ENCODE measurements at places on chromosomes 2 and 18.

- no peak for DNase-seq
These were observed 13.5 kb upstream of the GALNT13 start for GRCh38 chr2:153858250-153858649.

DNA sequence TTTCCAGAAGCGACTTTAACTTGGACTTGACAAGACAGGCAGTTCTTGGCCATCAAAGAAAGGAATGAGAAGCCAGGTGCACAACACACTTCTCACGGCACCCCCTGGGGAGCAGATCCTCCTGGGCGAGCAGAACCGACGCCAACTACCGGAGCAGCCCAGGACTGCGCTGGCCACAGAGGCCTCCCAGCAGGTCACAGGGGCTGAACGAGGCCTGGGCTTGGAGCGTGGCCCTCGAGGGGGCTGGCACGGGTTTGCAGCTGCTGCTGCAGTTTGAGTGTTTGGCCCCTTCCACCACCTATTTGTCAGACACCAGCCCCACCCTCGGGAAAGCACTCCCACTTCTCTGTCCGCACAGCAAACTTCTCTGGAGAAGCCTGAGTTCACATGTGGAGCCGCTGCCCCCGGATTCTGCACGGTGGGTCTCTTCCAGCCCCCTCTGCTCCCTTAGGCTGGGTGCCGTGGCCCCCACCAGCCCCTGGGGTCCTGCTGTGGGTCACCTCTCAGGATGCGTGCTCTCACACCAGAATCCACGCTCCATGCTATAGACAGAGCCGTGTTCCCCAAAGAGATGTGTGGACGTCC, 306.7 kb upstream of the SALL3 start:
- DNase-seq = no peak

DNA sequence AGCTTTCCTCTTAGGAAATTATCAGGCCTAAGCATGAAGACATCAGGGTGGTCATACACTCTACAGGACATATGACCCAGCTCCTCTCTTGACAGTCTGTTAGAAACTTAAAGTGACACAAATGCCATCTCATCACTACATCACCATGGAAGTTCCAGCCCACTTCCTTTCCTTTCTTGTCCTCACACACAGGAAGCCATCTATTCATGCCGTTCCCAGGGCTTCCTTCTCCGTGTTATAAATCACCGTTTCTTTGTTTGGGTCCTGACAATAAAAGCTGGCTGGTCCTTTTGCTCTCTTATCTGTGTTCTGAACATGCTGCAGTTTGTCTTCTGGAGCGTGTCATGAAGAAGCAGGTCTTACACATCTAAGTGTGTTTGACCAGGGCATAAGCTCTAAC, 692.1 kb upstream of the CELF4 start:
- no peak for DNase-seq

GRCh38 chr2:84817239-84817655, 63.6 kb downstream of the TRABD2A start:
- no peak for DNase-seq

- no peak for DNase-seq
These were observed 288.5 kb downstream of the AGPS start for GRCh38 chr2:177680866-177681712.

DNA sequence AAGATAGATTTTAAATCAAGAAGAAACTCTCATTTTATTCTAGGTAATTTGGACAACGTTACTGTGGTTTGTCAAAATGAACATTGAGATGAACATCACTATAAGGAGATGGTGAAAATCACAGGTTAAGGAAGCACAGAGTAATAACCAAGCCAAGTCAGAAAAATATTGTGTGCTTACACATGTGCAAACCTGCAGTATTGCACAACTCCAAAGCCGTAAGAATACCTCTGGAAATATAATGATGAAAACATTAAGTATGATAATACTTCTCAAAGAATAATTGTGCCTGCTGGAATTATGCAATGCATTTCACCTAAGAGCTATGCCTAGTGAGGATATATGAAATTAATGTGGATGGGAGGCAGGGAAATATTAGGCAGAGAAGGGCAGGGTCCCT, 21.1 kb upstream of the GALNT5 start:
- no peak for DNase-seq

GRCh38 chr2:85179541-85179940, 46.3 kb downstream of the TCF7L1 start:
- DNase-seq = no peak

- DNase-seq = no peak
These were observed 297.4 kb upstream of the GCFC2 start for GRCh38 chr2:76008001-76008702.

DNA sequence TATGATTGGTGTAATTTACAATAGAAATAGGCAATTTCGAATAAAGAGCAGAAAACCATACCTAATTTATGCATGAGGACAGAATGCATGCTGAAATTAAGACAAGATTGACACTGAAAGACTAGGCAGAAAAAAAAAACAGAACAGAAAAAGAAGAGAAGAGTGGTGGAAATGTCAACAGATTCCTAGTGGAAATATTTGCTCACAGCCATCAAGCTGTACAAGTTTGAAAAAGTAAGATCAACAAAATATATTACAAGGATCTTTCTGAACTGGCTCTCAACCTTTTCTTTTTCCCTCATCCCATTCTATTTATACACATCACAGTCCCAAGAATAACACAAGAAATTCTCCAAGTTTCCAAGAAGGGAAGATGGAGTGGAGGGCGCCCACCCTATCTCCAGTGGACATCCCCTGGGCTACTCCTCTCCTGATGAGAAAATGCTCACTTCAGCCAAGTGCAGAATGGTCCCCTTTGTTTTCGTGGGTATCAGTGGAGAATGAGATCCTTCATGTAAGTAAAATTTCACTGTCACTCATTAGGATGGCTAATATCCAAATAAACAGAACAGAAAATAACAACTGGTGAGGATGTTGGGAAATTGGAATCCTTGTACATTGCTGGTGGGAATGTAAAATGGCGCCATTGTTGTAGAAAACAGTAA, 51.0 kb upstream of the ZNF532 start:
- DNase-seq = no peak

DNA sequence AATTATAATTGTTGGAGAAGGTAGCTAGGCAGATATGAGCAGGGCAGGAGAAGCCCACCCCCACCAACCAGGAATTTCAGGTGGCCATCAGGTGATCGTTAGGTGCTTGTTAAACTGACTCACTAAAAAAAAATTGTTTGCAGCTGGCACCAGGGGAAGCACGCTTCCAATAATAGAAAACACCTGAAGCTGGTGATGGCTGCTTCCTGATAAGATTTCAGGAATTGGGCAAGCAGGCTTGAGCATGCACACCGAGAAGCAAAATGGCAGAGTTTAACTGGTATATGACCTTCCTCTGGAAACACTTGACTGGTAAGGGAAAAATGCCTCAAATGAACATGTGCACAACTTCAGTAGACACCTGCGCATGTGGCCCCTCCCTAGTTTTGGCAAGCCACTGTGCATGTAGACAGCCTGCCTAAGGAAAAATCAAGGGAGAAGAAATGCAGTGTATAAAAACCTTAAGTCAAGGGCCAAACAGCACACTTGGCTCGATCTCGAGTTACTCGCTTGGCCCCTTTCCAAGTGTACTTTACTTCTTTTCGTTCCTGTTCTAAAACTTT, 292.8 kb downstream of the CCDC85A start:
- DNase-seq = no peak

- no peak for DNase-seq
These were observed 144.1 kb downstream of the NDUFA10 start for GRCh38 chr2:239881031-239881471.

DNA sequence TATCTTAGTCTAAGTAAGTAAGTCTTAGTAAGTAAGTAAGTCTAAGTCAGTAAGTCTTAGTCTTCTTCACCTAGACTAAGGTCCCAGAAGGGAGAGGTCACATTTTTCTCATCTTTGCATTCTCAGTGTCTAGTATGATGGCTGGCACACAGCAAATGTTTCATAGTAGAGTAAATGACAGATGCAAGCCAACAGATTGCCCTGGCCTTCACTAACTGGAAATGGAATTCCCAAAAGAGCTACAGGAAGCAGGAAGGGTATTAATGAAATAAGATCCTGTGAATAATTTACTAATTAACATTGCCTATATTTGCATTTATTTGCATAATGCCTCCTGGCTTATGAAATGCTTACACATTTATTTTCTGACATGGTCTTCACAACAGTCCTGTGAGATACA, 221.6 kb downstream of the RAD51AP2 start:
- no peak for DNase-seq

GRCh38 chr2:155846259-155846658, 486.3 kb downstream of the NR4A2 start:
- DNase-seq = no peak

- DNase-seq = peak; percentile 25
These were observed 62.9 kb upstream of the CTIF start for GRCh38 chr18:48475635-48476549.

DNA sequence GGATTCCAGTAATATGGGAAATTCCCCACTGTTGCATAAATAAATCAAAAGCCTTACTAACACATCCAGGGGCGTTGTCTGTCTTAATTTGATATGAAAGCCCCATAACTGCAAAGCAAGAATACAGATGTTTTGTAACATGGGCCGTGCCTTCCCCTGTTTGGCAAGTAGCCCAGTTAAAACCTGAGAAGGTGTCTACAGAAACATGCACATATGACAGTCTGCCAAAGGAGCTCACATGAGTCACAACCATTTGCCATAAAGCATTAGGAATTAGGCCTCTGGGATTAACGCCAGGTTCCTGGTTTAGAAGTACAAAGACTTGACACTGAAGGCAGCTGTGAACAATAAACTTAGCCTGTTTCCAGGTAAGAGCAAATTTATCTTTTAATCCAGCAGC, 43.1 kb upstream of the LONRF2 start:
- DNase-seq = no peak

DNA sequence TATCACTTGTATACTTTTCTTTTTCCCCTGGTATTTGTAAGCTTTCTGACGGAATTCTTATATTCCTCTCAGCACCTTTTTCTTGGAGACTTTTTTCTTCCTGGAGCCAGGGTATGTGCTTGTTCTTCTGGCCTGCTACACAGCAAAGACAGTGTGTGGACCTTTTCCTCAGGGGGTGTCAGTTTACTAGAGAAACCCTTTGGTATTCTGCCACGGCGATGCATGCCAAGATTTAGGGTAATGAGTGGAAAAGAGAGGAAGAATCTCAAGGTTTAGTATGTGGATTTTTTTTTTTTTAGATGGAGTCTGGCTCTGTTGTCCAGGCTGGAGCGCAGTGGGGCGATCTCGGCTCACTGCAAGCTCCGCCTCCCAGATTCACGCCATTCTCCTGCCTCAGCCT, 152.2 kb downstream of the PHLPP1 start:
- no peak for DNase-seq

- no peak for DNase-seq
These were observed 117.4 kb upstream of the DSEL start for GRCh38 chr18:67633939-67634338.

- DNase-seq = no peak
These were observed 65.6 kb downstream of the TMEM17 start for GRCh38 chr2:62440281-62440946.

- no peak for DNase-seq
These were observed 185.8 kb downstream of the NRP2 start for GRCh38 chr2:205868053-205868452.

GRCh38 chr2:2152451-2152850, 178.6 kb downstream of the MYT1L start:
- no peak for DNase-seq

DNA sequence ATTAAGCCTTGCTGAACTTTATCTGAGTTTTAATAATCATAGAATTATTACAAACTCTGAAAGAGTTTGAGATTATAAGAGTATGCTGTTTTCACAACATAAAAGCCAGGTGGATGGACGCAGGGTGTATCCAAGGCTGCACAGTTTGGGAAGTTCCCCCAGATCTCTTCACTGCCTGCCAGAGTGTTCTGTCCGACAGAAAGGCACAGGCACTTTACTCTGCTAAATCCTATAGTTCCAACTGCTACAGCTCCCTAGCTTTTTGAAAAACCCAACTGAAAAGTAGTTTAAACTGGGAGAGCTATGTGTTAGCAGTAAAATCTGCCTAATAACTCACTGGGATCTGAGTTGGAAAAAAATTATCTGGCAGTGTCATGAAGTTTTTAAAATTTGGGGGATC, 38.0 kb downstream of the MFSD6 start:
- DNase-seq = no peak
